T47D (cell line): ENCODE measurements at places on chromosomes 1 and 21.
A peak's percentile ranks its signal among the peaks of the same experiment; 100 is the strongest.

DNA sequence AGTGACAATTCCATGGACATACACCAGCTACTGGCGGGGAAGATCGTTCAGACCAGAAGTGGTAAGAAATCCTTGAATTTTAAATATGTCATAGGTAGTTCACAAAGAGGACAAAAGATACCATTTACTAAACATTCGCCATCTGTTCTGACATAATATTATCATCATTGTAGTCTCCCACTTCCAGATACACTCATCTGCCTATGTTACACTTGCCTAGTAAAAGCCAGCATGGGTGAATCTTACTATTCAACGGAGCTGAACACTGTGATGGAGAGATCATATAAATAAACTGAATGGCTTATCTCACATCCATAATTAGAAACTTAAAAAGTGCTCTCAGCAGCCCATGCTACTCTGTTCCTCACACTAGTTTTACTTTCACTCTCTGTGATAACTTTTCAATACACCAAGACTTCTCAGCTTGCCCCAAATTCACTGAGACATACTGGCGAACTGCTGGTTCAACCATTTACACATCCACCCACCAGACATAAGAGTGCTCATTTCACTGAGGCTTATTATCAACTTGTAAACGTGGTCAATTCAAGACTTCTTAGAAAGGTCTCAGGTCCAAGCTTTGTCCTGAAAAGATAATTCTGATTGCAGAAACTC, 463 bp upstream of the PRRC2C start:
- no peak for DNase-seq

- DNase-seq: peak; percentile 72
Observed at GRCh38 chr21:32021319-32021994, 148.6 kb downstream of the HUNK start.

DNA sequence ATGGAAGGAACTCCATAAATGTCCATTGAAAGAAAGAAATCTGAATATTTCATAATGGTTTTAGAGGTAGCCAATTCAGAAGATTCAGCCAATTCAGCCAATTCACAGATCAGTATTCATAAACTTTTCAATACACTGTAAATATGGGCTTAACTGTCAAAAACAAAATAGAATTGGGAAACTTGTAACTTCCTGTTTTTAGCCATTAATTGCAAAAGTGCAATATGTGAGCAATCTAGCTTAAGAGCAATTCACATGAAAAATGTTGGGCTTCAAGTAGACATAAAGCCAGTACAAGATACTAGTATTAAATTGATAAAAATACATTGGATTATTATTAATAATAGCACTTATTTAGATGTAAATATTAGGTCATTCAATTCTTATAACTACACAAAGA, 27.5 kb upstream of the PLPPR4 start:
- DNase-seq: no peak

DNA sequence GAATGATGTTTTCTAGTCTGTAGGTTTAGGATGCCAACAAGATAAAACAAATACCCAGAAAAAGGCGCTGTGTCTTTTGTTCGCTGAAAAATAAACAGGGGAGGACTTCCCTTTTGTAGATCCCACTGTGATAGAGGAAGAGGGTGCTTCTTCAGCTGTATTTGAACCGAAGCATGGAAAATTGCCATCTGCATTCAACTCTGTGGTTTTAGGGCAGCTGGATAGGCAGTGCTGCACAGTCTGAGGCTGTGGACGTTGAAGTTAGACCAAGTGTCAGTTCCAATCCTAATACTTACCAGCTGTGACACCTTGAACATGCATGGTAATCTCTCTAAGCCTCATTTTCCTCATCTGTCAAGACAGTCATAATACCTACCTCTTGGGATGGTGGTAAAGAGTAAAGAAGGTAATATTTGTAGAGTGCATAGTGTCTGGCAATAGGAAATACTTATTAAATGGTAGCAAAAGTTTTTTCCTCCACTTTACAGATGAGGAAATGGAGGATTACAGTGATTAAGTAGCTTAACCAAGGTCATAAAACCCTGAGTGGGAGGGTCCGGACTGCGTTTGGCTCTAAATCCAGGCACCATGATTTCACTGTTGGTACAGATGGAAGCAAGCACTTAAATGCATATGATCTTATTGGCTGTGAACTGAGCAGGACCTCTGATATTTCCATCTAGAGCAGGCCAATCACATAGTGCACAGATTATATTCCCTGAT, 48.5 kb downstream of the UTP25 start:
- DNase-seq: no peak

- DNase-seq: no peak
Observed at GRCh38 chr1:208240662-208241355, 3.4 kb downstream of the PLXNA2 start.

- no peak for DNase-seq
Observed at GRCh38 chr1:227489572-227489971, 73.8 kb upstream of the ZNF678 start.

- DNase-seq: no peak
Observed at GRCh38 chr1:232968965-232969364, 18.6 kb downstream of the NTPCR start.

- DNase-seq: no peak
Observed at GRCh38 chr1:180156631-180157091, 2.0 kb downstream of the QSOX1 start.

DNA sequence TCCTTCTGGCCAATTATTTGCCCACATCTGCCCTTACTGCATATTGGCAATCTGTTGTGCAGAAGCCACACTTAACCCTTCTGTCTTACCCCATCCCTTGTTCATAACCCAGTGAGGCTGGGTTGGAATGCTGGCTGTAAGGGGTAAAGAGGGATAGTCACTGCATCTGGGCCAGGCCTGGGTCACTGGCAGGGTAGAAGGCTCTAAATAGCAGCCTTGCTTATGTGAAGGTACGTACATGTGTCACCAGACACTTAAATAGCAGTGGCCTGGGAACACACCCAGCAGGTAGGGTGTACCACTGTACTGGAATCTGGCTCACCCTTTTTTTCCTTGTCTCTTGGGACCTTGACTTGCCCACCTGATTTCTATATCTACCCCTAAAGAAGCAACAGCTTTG, 9.9 kb upstream of the TARS2 start:
- no peak for DNase-seq

GRCh38 chr21:39009587-39010225, 173.5 kb downstream of the PSMG1 start:
- DNase-seq: no peak

GRCh38 chr1:159786465-159786864, 5.7 kb downstream of the DUSP23 start:
- no peak for DNase-seq

DNA sequence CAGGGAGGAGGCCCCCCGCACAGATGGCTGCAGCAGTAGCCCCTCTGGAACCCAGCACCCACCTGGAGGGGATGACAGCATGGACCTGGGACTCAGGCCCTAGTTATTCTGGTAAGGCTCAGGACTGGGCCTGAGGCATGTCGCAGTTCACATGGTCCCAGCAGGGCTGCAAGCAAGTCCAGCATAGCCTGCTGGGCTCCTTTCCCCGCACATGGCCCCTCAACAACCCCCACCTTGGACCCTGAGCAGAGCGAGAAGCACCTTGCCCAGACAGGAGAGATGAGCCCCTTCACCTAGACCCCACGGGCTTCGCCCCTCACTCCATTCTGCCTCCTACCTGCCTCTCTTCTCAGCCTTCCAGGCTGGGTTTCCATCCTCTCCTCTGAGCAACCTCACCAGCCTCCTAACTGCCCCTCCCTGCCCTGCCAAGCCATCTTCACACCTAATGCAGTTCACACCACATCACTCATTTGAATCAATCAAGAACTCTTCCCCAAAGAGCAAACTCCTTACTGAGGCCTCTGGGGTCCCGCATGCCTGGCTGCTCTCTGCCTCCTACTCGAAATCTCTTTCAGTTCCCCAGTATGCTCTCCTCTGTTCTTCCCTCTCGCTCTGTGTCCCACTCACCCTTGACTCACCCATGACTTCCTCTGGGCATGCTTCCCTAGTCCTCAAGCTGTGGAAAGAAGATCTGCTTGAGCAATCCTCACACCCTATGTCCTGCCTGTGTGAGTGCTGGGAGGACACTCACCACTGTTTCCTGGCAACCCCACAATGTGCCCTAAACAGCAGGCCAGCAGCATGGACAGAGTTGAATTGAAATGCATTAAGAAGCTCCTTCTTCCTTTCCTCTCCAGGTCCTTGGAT, 9.4 kb upstream of the THEMIS2 start:
- no peak for DNase-seq

DNA sequence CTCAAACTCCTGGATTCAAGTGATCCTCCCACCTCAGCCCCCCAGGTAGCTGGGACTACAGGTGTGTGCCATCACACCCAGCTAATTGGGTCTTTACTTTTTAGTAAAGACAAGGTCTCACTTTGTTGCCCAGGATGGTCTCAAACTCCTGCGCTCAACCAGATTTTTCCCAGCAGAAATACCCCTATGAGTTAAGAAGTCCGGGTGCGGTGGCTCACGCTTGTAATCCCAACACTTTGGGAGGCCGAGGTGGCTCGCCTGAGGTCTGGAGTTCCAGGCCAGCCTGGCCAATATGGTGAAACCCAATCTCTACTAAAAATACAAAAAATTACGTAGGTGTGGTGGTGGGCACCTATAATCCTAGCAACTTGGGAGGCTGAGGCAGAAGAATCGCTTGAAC, 6.5 kb upstream of the L1TD1 start:
- DNase-seq: no peak

- no peak for DNase-seq
Observed at GRCh38 chr1:89919174-89919573, 75.7 kb upstream of the ZNF326 start.
